IPS-NIHi11 (cell line): ENCODE measurements at places on chromosomes 2 and 18.

DNA sequence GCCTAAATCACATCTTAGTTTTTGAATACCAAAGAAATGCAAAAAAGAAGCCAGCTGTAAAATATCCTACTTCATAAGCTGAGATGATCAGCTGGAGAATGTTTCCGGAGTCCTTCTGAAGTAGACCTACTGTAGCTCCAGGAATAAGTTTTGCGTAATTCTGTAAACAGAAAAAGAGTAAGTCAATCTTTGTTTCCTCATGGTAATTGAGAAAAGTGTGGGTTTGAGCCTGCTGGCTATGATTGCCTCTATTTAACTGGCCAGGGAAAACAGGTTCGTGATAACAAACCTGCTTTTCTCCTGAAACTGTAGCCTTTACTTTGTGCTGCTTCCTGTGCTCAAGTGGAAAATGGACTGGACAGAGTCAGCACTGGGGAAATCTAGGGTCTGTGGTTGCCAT is 58.2 kb downstream of the ITGB6 start:
- no peak for DNase-seq

DNA sequence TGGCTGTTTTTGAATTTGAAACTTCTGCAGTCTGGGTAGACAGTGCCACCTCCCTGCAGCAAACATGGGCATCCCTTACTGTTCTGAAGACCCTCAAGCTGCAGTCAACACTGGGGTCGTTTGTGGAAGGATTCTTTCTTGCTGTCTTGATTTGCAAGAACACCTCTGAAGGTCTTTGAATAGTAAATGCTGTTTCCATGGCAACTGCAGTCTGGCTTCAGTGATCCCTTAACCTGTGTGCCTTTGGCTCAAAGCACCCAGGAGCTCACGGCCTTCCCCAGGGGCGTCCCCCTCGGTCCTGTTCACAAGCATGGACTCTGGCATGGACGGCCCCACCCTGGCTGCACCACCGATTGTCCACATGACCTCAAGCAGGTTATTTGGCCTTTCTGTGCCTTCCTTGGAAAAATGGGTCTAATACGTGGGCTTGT is 38.3 kb downstream of the LRRFIP1 start:
- peak; percentile 78 for DNase-seq

DNA sequence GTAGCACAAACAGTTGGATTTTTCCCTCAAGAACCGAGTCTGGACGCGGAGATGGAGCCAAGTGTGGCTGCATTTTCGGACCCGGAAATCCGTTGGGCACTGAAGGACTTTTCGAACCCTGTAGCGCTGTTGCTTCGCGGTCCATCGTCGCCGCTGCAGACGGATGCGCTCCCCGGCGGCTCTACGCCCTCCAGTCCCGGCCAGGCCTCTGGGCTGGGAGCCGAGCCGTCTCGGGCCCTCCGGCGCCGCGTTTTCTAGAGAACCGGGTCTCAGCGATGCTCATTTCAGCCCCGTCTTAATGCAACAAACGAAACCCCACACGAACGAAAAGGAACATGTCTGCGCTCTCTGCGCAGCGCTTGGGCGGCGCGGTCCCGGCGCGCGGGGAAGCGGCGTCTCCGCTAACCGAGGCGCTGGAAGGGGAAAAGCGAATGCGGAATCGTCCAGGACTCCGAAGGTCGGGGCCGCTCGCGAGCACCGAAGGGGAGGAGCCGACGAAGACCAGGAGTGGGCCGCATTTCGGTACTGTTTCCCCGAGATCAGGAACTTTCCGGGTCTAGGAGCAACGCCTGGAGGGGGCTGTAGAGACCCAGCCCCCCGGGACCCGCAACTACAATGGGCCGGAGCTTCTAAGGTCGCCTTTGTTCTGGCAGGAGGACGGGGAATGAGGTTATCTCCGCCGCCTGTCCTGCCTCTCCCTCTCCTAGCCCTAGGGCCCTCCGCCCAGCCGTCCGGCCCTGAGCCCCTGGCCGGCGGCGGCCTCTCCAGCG is 3.2 kb downstream of the EMX1 start:
- peak; percentile 55 for DNase-seq

DNA sequence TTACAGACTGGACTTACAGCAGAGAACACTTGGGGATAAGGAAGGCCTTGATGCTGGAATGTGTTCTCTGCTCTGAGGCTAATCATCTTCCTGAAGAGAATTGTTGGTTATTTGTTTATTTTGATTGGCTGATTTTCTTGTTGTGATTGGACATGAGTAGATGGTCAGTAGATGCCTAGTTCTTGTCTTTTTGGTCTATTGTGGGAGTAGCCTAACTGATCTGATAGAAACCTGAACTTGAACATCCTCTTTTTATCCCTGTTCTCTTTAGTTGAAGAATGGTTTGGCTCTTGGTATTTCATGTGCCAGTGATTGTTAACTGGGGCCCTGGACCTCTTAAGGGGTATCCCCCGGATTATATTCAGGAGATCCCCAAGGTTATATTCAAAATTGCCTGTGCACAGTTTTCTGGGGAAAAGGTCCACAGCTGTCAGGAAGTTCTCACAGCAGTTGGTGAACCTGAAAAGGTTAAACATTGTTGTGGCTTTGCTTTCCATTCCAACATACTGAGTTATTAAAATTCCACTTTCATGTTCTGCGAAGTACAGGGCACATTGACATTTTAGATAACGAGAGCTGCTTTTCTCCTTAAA is 13.6 kb downstream of the TWSG1 start:
- no peak for DNase-seq

GRCh38 chr2:54081574-54081973 is 33.8 kb upstream of the ACYP2 start:
- no peak for DNase-seq

DNA sequence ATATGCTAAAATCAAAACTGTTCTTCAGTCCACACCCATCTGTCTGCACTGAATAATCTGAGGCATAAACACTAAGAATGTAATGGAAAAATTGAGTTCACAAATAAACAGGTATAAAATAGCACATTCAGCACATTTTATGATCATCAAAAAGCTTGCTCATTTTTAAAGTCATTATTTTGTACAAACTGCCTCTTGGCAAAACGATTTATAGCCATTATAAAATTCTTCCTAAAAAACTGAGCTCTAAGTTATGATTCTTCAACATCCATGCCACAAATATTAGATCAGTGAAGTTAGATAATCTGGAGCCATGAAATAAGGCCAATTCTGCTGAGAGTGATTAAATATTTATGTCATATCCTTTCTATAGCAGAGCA is 233.5 kb downstream of the DYM start:
- no peak for DNase-seq

DNA sequence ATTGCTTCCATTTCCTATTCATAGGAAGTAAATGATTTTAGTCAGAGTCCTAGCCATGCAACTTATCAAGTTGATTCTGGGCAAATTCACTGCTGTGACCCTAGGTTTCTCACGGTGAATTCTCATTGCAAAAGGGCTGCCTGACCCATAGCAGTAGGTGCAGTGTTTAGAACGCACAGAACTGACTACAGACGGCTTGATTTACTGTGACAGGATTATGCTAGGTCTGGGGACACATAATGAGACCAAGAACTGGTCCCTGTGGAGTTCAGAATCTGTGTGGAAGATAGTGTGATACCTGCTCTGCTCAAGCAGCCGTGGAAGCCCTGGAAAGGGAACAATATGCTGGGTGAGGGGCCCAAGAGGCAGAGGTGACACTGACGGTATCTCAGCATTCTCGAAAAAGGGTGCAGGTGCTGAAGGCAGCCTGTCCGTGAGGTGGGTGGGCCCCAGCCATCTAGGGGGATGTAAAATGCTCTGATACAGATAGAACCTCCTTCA is 46.4 kb downstream of the ABCG8 start:
- DNase-seq: no peak

DNA sequence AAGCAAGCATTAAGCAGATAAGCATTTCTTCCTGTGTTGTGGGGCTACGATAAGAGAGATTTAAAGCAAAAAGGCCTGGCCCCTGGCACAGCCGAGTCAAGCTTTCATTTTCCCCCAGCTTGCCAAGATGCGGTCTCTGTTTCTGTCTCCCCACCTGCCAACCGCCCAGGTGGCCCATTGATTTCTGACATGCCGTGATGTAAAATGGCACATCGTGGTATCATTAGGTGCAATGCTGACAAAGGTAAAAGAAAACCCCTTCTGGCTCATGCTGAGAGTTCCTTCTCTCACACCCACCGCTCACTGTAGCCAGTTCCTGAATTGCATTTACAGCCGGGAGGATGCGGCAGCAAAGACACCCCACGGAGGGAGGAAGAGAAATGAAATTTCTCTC is 62.8 kb downstream of the BOD1L2 start:
- no peak for DNase-seq

DNA sequence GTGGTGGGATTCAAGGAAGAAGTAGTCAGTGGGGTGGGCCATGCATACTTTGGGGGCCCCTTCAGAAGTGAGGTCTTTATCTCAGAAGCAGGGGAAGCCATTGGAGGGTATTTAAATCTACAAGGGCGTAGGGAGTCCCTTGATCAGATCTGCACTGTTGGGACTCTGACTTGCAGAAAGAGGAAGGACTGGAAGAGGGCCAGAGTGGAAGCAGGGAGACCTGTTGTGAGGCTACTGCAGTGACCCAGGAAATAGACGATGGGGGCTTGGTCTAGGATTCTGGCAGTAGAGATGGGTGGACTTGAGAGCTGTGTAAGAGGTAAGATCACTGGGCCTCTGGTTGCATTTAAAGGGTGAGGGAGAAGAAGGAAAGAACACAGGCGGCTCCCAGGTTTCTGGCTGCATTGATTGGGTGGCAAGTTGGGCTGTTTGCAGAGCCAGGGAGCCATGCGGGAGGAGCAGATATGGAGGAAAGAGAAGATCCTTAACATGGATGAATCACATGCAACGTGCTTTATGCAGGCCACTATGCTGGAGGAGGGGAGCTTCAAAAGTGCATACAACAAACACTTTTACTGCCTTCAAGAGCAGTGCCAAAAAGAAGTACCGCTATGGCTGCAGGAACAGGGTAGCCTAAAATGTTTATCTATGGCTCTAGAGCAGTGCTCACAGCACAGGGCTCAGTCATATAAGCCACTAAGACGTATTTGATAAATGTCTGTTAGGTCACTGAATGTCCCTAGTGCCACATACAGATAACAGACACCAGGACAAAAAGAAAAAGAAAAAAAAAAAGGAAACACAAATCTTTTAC is 2.3 kb downstream of the SFXN5 start:
- DNase-seq: no peak

- DNase-seq: no peak
These were observed 20.2 kb downstream of the PRKAG3 start for GRCh38 chr2:218811382-218811781.

GRCh38 chr18:63445037-63445436 is 22.8 kb upstream of the VPS4B start:
- DNase-seq: no peak
